ENCODE measurements at places on chromosomes 5 and 9. TPM values are rescaled to one million over a fixed set of nuclear protein-coding genes. Genes with fewer than 3 reads are reported as not detected.

The CCL21 gene
- total RNA-seq, result 26.5 TPM

The CDH18 gene
- not detected for total RNA-seq

The CDH9 gene
- not detected for total RNA-seq

The TXNDC8 gene
- not detected for total RNA-seq

The SMIM33 gene
- not detected for total RNA-seq

The LPCAT1 gene
- total RNA-seq, result 13.2 TPM

The PRDM9 gene
- total RNA-seq, result not detected

The CDC14B gene
- total RNA-seq, result 19.2 TPM

The DMRT3 gene
- total RNA-seq, result not detected

DNA sequence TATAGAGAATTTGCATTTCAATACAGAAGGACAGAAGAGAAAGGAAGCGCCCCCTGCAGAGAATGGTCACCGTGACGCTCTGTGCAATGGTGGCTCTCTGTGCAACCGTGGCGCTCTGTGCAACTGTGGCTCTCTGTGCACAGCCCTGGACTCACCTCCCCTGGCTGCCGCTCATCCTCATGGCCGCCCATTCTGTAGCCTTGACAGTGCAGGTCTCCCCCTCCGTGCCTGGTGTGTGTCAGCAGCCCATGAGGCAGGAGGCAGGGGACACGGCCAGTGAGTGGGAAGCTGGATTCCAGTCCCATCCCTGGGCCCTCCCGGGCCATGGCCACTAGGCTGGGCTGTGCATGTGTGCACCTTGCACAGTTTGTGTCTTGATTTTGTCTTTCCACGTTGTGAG, 12.0 kb downstream of the EXOC3 start:
- no peak overlapping the region for H3K4me3 ChIP-seq
- no peak for DNase-seq
- no peaks in the 10 kb centered on the region for H3K4me1 ChIP-seq
- no peak overlapping the region for H3K27ac ChIP-seq

GRCh38 chr5:10333154-10334006, 20.1 kb upstream of the MARCHF6 start:
- H3K4me1 ChIP-seq, result peaks cover 47% of the 10 kb centered on the region
- H3K36me3 ChIP-seq, result no peaks in the 10 kb centered on the region
- no peaks in the 10 kb centered on the region for H3K27me3 ChIP-seq
- peak overlapping the region; percentile 55 for H3K4me3 ChIP-seq
- peak; percentile 56 for DNase-seq
- H3K27ac ChIP-seq, result peak overlapping the region; percentile 74

- DNase-seq, result peak; percentile 78
- no peaks in the 10 kb centered on the region for H3K27me3 ChIP-seq
- peaks cover 75% of the 10 kb centered on the region for H3K36me3 ChIP-seq
These were observed 33.5 kb downstream of the ANXA6 start for GRCh38 chr5:151123897-151124751.

DNA sequence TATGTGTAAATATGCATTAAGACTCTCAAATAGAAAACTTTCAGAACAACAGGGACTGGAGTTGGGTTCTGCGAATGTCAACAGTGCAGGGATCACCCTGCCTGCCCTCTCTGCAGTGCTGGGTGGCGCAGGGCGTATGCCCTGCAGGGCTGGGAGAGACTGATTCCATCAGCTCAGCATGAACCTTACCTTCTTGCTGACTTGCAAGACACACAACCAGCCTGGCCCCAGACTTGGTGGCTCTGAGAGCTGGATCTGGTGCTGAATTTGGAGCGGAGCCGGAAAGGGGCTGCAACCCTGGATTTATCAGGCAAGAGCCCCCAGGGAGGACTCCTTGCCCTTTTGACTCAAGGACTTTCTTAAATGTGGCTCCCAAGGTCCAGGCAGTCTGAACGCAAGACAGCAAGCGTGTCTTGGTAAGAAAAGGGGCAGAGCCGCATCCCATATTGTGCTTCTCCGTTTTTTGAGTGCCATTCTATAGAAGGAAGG, 376.0 kb upstream of the IRX2 start:
- H3K4me1 ChIP-seq, result no peaks in the 10 kb centered on the region
- H3K27ac ChIP-seq, result no peak overlapping the region
- no peaks in the 10 kb centered on the region for H3K36me3 ChIP-seq
- DNase-seq, result no peak

DNA sequence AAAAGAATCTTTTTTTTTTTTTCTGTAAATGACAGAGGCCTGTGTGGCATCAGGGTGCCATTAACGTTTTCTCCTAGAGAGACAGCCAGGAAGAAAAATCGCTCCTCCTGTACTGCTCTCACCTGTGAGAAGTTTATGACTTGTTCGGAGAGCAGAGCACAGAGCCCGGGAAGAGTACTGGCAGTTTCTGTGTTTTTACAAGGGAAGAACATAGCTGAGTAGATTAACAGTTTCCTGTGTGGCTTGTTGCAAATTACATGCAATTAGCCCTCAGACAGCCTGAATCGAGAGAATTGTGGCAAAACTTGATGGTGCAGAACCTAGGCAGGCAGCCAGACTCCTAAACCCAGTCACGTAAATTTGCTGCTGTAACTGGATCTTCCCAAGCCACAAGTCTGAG, 32.1 kb downstream of the PRKACG start:
- H3K36me3 ChIP-seq, result no peaks in the 10 kb centered on the region
- peaks cover 53% of the 10 kb centered on the region for H3K4me1 ChIP-seq
- DNase-seq, result no peak
- no peaks in the 10 kb centered on the region for H3K27me3 ChIP-seq

DNA sequence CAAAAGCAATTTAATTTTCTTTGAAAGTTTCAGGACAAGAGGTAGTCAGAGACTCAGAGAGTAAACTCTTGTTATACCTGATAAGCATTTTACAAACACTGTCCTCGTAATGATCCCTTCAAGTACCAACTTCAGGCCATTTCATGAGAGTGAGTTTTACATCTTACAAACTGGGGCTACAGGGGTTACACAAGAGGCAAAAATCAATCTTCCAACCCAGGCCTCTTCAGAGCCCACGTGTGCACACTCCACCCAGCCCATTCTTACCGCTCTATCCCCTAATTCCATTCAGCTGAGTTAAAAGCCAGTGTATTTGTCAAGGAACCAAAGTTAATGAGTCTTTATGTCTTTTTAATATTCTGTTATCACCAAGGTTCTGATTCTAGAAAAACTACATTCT, 46.5 kb downstream of the PSMB7 start:
- H3K27me3 ChIP-seq, result no peaks in the 10 kb centered on the region
- DNase-seq, result no peak
- H3K4me3 ChIP-seq, result no peak overlapping the region
- H3K36me3 ChIP-seq, result peaks cover 4% of the 10 kb centered on the region
- no peaks in the 10 kb centered on the region for H3K4me1 ChIP-seq

GRCh38 chr5:19125956-19126713, 861.9 kb downstream of the CDH18 start:
- no peaks in the 10 kb centered on the region for H3K4me1 ChIP-seq
- H3K36me3 ChIP-seq, result no peaks in the 10 kb centered on the region
- DNase-seq, result no peak
- H3K27ac ChIP-seq, result no peak overlapping the region
- H3K4me3 ChIP-seq, result no peak overlapping the region

DNA sequence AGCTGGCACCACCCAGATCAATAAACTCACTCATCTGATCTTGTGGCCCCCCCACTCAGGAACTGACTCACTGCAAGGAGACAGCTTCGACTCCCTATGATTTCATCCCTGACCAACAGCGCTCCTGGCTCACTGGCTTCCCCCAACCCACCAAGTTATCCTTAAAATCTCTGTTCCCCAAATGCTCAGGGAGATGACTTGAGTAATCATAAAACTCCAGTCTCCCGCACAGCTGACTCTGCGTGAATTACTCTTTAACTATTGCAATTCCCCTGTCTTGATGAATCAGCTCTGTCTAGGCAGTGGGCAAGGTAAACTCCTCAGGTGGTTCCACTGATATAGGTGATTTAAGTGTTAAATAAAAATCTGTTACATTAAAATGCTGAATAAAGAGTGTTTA, 1.9 kb upstream of the TRIM32 start:
- no peak for DNase-seq
- H3K27ac ChIP-seq, result no peak overlapping the region
- no peak overlapping the region for H3K4me3 ChIP-seq
- no peaks in the 10 kb centered on the region for H3K36me3 ChIP-seq
- H3K27me3 ChIP-seq, result no peaks in the 10 kb centered on the region

DNA sequence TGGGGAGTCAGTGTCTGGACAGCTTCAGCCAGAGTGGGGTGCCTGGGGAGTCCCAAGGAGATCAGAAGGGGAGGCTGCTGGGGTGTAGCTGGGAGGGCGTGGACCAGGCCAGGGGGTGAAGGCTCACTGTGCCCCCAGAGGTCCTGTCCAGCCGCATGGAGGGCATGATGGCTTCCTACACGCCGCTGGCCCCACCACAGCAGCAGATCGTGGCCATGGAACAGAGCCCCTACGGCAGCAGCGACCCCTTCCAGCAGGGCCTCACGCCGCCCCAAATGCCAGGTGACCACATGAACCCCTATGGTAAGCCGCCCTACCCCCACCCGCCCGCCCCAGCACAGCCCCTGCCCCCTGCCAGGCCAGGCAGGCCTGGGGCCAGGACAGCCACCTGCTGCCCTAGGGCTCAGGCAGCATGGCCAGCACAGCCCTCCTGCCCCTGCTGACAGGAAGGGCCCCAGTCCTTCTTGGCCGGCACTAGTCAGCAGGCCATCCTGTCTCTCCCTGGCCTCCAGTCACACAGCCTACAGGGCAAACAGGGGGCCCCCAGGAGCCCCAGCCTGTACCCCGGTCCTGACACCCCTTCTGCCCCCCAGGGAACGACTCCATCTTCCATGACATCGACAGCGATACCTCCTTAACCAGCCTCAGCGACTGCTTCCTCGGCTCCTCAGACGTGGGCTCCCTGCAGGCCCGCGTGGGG, 82.1 kb downstream of the LMX1B start:
- H3K27me3 ChIP-seq, result no peaks in the 10 kb centered on the region
- no peaks in the 10 kb centered on the region for H3K4me1 ChIP-seq
- H3K36me3 ChIP-seq, result no peaks in the 10 kb centered on the region
- DNase-seq, result no peak
- H3K4me3 ChIP-seq, result no peak overlapping the region
- H3K27ac ChIP-seq, result no peak overlapping the region

DNA sequence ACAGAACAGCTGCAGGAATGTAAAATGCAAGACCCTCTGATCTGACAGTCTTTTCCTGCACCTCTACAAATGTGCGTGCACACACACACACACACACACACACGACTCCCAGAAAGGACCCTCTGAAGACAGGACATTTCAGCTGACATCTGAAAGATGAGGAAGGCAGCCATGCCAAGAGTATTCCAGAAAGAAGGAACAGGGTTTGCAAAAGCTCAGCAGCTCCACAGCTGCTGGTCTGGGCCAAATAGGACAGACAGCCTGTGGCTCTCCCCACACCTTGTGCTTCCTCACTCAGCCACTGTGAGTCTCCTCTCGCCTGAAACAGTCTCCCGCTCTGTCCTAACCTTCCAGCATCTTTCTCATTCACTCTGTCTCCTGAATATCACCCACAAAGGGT, 189.0 kb downstream of the PALM2AKAP2 start:
- H3K4me1 ChIP-seq, result peaks cover 29% of the 10 kb centered on the region
- DNase-seq, result no peak
- no peak overlapping the region for H3K4me3 ChIP-seq

GRCh38 chr9:108271646-108272348, 584.0 kb downstream of the ACTL7B start:
- no peak overlapping the region for H3K4me3 ChIP-seq
- H3K27ac ChIP-seq, result no peak overlapping the region
- no peak for DNase-seq

- no peak overlapping the region for H3K4me3 ChIP-seq
- H3K27me3 ChIP-seq, result no peaks in the 10 kb centered on the region
These were observed 19.7 kb downstream of the CD180 start for GRCh38 chr5:67176936-67177335.

DNA sequence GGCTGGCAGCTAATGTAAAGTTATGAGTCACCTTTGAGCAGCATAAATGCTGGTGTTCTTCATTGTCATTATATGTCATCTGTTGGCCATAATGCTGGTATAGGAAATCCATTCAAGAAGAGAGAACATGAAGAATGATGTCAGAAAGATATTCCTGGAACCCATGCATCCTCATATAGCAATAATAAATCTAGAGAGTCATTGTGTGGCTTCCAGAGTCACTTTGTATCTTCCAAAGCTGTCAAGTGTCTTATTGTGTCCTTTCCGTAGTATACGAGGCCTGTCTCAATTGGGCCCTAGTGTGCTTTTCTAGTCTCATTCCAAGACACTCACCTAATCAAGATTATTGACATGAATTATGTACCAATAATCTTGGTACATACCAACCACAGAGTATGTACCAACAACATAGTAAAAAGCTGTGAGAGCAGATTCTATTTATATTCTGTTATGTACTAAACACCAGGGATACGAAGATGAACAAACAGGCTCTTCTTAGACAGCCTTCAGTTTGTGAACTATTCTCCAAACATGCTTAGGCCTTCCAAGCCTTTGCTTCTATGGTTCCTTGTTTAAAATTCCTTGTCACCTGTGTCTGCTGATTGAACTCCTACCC, 110.1 kb downstream of the ERCC6L2 start:
- DNase-seq, result no peak
- H3K36me3 ChIP-seq, result no peaks in the 10 kb centered on the region
- no peaks in the 10 kb centered on the region for H3K4me1 ChIP-seq
- H3K27me3 ChIP-seq, result no peaks in the 10 kb centered on the region
- no peak overlapping the region for H3K4me3 ChIP-seq

DNA sequence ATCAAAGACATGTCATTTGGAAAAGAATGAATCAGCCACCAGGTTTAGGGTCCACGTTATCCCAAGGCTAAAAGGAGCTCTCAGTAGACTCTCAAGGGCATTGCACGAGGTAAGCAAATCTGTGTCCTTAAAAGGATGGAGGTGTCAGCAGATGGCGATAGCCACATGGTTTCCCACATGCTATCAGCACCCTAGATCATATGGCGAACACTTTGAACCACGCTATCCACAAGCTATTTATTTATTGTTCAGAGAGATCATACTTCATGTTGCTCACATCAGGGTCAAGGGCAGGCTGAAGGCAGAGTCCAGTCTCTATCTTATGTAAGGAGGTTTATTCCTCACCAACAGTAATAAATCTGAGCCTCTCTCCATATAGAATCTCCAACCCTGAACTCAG, 43.7 kb downstream of the CDH6 start:
- H3K4me3 ChIP-seq, result no peak overlapping the region
- no peak overlapping the region for H3K27ac ChIP-seq
- peaks cover 6% of the 10 kb centered on the region for H3K4me1 ChIP-seq
- H3K36me3 ChIP-seq, result no peaks in the 10 kb centered on the region
- DNase-seq, result no peak

DNA sequence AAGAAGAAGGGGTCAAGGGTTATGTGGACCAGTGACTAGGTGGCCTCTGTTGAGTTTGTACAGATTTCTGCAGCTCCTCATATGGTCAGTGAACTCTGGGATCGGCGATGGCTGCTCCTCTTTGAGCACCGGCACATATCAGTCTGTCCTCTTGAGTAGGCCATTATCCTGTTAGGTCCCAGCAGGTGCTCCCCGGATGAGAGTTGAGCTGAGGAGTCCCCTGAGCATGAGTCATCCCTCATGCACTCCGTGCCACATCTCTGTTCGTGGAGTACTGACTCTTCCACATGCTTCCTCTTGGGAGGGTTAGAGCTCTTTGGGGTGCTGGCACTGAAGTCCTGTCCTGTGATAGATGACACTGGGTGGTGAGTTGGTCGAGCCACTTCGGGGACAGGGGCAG, 143.7 kb downstream of the PTTG1 start:
- no peak overlapping the region for H3K4me3 ChIP-seq
- no peak for DNase-seq
- no peak overlapping the region for H3K27ac ChIP-seq
- no peaks in the 10 kb centered on the region for H3K27me3 ChIP-seq
- no peaks in the 10 kb centered on the region for H3K4me1 ChIP-seq

Measured in right atrium auricular region (tissue), 2 donors.